Left lobe of liver (tissue), 2 donors: ENCODE measurements at places on chromosomes 5 and 9.

DNA sequence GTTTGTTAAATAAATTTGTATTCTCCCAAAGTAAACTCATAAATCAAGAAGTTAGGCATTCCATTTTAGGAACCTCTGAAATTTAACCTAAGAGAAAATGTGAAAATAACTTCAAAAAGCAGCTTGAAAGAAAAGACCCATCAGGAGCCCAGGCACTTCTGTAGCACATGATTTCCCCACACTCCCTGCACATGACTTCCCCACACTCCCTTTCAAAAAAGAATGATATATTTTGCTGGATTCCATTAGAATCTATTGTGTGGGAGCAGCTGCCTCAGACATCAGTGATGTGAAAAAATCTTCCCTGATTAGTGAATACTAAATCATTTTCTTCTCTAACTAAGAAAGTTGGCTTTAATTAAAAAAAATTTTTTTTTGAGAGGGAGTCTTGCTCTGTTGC lies 83.3 kb downstream of the GLDC start:
- no peak for DNase-seq

DNA sequence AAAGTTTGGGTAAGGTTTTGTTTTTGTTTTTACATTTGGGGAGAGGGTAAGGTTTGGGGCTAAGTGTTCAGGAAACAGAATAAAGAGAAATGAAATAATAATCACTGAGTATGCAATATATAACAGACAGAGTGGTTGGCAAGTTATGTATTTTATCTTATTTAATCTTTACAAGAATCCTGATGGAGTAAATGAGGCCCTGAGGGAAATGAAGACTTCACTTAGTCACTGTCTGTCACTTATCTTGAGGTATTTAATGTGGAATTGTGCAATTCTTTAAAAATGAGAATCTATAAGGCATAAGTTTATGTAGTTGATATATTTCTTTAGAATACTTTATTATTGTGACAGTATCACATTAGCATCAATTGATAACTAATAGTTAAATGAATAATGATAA lies 48.1 kb downstream of the TEK start:
- DNase-seq: no peak

DNA sequence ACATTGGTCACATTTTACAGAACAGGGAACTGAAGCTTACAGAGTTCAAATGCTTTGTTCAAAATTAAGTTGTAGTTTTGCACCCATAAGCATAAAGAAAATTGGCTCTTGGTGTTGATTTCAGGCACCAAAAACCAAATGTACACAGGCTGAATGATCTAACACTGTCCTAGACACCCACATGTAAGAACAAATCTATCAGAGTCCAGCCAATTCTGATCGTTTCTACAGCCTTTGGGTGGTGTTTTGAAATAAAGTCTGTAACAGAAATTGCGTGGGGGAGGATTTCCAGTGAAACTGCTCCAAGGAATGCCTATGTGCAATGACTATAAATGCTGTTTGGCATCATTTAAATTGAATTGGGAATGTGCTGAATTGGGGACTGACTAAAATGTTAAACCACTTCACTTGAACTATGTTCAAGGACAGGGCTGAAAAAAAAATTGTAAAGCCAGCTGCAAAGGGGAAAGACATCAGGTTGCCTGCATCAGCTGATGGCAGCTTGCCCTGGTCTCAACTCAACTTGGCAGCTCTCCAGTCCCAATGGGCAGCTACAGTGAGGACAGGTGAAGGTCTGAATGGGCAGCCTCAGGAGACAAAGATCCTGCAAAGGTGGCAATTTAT lies 92.2 kb upstream of the TRPC7 start:
- DNase-seq: peak; percentile 77

- DNase-seq: no peak
Observed at GRCh38 chr5:76679231-76679630, 36.7 kb upstream of the F2R start.

GRCh38 chr5:124733329-124733650 lies 13.1 kb downstream of the ZNF608 start:
- no peak for DNase-seq

GRCh38 chr9:93110311-93110855 lies 14.4 kb downstream of the CARD19 start:
- peak; percentile 45 for DNase-seq

DNA sequence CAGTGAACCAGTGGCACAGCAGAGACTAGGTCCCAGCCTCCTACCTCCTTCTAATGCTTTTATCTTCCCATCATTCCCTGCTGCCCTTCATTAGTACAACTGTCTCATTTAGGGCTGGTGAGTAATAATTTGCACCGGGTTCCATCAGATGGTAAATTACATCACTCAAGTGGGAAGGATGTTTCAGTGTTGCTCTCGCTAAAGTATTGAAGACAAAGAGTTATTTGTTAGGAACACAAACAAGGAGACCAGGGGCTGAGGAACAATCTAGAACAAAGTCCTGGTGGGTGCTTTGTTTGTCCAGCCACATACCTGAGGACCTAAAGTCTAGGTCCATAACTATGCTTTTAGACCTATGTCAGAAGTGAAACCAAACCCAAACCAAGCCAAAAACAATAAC lies 52.4 kb downstream of the SEC61B start:
- no peak for DNase-seq
